ENCODE measurements at places on chromosomes 5 and 9.
A peak's percentile ranks its signal among the peaks of the same experiment; 100 is the strongest.

- DNase-seq, result peak; percentile 77
Observed at GRCh38 chr5:90940227-90940995, 381.8 kb downstream of the ADGRV1 start.

DNA sequence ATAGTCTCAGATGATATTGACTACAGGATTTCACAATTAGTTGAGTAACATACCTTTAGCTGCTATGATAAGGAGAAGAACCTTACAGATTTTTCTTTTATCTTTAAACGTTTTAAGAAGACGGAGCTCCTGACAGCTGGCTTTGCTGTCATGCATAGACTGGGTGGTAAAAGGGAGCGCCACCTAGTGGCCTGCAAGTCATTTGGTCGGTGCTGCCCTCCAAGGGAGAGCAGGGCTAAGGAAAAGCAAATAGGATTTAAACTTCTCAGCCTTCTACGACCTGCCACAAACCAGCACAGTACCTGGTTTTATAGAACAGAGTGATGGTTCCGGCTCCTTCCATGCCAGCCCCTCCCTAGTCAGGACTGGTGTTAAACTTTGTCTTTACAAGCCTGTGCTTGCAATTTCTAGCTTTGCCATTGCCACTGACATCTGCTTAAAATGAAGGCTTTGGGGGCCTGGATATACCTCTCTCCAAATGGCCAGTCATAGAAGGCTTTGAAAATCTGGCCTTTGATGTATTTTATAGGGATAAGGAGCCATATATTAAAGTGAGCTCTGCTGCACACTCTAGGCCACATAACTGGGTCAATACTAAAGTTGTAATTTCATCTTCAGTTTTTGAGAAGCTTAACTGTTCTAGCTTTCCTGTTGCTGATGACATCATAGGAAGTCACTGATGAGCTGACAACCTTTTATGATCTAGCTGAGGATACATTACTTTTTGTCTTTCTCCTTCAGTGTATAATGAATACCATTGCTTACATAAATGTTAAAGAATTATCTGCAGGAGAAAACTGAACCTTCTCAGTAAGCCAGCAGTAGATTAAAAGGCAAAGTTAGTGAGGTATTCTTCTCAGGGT is 31.1 kb upstream of the ADAMTSL1 start:
- DNase-seq, result peak; percentile 73

GRCh38 chr5:133796186-133796585 is 172.2 kb downstream of the C5orf15 start:
- DNase-seq, result no peak

DNA sequence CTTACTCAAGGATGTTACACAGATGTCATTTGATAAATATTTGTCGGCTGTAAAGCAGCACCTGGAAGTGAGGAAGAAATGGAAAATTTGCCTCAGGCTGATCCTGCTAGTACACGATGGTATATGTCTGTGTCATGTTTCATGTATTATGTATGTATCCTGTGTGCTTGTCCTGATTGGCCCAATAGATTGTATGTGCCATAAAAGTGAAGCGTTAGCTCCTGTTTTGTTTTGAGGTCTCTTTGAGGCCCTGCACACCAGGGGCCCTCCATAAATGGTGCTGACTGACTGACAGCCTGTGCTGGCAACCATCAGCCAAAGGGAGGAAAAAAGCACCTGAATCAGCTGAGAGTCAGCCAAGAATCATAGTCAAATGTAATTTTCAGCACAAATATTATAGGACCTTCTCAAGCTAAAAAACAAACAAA is 11.8 kb upstream of the LNPEP start:
- DNase-seq, result no peak

DNA sequence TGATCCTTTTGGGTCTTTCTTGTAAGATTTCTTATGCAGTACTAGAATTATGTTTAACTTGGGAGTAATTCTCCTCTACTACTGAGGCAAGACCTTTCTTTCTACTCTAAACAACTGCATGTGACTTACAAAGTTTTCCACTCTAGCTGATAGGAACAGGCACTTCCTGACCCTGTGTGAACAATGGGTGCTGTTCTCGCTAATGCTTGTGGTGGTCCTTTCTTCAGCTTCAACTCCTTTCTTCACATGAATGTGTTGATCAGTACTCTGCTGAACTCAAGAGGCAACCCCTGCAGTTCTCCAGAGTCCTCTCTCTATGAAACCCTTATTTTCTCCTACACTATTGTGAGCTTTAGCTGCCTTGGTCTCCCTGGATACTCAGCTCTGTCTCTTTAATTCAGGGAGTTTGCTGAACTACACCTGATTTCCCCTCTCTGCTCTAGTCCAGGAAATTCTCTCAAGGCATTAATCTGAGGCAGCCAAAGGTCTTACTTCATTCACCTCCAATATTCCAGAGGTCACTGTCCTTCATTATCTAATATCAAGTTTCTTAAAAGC is 484.6 kb upstream of the PIK3R1 start:
- DNase-seq, result peak; percentile 10

DNA sequence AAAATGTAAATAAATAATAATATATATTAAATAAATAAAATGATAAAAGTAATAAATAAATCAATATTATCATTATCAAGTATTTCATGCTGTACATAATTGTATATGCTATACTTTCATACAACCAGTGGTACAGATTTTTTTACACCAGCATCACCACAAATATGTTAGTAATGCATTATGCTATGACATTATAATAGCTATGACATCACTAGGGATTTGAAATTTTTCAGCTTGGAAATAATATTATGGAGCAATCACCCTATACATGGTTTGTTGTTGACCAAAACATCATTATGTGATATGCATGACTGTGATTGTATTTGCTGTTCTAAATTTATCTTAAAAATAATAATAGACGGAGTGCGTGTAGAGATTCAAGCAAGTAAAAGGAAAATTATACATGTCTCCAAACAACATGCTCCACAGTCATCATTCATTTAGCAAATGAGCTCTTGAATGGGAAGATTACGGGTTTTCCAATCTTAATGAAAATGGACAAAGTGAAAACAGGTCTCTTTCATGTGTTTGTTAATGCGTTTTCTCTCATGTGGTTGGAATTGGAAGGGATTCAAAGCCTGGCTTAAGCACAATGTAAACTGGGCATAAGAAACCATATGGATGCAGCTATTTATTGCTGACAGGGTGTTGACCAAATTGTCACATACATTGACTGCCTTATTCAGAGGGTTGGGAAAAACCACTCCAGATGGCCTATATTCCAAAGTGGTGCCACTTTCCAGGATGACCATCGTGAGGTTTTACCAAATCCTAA is 643.0 kb upstream of the RGMB start:
- no peak for DNase-seq

DNA sequence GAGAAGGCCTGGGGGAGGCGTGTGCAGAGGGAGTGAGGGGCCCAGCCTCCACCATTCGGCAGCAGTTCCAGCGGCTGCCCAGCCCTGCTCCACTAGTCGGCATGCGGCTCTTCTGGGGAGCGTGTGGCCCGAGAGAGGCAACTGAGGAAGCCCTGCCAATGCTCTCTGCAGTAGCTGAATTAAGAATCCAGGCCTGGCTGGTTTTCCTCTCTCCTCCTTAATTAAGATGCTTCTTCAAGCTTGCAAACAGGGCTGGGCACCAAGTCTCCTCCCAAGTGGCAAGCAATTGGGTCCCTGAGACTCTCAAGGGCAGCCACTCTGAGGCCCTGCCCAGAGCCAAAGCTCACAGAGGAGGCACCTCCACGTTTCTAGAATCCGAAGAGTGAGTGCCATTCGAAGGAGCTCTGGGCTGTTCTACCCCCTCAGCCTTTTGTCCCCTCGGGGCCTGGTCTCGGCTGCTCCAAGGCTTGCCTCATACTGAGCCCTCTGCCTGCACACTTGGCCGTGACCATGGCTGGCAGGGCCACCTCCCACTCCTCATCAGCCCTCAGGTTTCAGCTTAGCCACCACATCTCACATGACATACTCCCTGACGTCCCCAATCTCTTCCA is 75.4 kb upstream of the LRRTM2 start:
- no peak for DNase-seq

DNA sequence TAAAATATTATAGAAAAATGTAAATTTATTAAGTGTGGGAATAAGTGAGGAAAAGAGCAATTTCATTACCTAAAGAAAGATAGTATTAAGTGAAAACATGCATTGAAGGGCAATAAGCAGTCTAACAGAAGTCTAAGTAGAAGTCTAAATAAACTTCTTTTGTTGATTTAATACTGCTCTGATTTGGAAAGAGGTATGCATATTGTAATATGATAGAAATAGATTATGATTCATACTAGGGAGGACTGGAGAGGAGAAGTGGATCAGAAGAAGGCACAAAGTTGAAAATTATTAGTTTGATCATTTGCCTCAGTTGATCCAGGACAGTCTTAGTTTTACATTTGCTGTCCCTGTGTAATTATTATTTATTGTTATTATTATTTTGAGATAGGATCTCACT is 6.6 kb upstream of the ERBIN start:
- no peak for DNase-seq

DNA sequence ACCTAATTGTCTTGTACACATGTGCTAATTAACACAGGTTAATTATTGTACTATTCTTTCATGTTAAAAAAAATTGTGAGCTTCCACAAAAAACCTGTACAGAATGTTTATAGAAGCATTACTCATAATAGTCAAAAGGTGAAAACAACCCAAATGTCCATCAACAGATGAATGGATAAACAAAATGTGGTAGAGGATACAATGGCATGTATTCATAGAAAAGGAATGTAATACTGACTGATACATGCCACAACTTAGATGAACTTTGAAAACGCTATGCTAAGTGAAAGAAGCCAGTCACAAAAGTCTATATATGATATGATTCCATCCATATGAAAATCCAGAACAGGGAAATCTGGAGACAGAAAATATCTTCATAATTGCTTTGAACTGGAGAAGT is 25.6 kb downstream of the RRAGA start:
- DNase-seq, result no peak

DNA sequence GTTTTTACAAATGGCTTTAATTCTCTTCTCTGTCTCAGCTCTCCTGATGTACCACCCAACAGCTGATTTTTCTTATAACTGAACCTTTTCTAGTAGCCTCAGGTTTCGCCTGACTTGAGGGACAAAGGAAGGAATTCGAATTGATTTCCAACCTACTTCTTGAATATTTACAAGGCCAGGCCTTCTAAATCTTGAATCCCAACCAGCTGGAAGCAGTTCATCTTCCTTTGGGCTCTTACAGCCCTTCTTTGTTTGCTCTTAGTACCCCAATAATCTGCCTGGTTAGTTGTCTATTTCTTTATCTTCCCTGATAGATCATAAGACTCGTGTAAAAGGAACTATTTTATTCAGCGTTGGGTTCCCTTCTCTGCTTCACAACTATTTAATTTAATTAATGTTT is 95.9 kb downstream of the NLN start:
- DNase-seq, result no peak

DNA sequence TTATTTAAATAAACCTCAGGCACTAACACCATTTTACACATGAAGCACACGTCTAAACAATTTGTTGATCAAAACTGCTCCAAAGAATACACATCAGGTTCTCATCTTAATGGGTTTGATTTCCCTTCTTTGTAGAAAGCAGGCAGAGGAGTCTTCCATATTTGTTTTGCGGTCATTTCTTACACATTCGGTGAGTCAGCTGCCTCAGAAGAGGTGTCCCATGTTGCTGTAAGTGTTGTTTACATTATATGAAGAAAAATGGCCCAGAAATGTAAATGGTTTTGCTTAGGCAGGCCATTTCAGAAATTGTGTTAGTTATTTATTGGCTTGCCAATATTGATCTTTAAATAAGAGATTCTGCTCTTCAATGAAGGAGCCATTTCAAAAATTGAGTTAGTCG is 325.8 kb downstream of the TENT4A start:
- no peak for DNase-seq

- DNase-seq, result no peak
Observed at GRCh38 chr5:143692342-143692741, 119.6 kb upstream of the HMHB1 start.

GRCh38 chr5:61162832-61163567 is 732 bp upstream of the SMIM15 start:
- DNase-seq, result peak; percentile 48

- DNase-seq, result no peak
Observed at GRCh38 chr9:91253488-91253887, 108.2 kb downstream of the AUH start.

- DNase-seq, result peak; percentile 63
Observed at GRCh38 chr9:99140685-99141314, 35.9 kb downstream of the TGFBR1 start.

DNA sequence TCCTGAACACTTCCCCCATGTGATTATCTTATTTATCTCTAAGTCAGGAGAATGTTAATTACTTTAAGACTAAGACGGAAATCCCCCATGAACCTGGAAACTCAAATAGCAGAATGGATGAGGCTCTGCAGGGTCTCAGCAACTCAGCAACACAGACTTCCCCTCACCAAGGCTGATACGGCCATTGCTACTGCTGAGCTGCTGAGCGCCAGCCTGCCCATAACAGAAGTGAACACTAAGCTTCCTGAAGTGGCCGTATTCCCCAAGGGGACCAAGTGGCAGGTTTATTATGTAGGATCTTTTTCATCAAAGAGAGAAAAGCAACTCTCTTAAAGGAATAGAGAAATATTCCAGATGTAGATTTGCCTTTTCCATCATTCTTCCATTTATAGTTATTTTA is 311.1 kb downstream of the RFX3 start:
- DNase-seq, result no peak

GRCh38 chr9:99079542-99079941 is 25.4 kb upstream of the TGFBR1 start:
- DNase-seq, result no peak

- DNase-seq, result peak; percentile 50
Observed at GRCh38 chr5:135990528-135991255, 35.9 kb upstream of the LECT2 start.

DNA sequence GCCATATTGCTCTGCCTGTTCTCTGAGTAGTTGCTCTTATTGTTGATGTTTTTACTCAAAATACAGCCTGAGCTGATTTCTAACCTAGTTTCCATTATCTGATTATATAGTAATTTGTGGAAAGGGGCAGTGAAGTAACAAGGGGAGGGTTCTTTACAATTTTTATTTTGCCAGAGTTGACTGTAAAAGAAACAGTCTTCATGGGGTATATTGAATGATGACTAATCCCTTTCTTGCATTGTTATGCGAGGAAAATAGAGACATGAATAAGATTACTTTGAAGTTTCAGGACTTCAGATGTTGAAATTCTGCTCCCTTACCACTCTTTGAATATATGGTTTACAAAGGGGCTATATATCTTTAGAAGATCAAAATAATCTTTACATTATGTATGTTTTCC is 9.1 kb upstream of the LRRC70 start:
- no peak for DNase-seq

GRCh38 chr5:40976836-40977235 is 67.5 kb downstream of the C7 start:
- no peak for DNase-seq

DNA sequence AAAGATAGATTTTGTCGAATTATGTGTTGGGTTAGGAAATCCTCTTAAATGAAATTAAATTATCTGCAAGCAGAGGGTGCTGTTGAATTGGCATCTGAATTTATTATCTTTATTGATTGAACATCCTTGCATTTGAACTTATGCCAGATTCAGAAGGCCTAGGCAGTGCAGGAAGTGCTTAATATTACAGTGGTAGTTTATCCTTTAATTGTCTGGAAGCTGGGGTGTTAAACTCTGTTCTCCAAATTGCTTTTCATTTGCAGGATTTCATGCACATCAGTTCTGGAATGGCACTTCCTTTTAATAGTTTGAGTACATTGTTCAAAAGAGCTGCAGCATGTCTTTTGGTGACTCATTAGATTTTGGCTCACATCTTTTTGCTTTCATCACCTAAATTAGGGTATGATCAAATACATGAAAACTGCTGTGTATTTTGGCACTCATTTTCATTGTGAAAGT is 186.3 kb downstream of the KDM4C start:
- peak; percentile 16 for DNase-seq

GRCh38 chr5:116788851-116789403 is 214.3 kb upstream of the SEMA6A start:
- peak; percentile 57 for DNase-seq
